ENCODE measurements at places on chromosomes 13 and 19.

DNA sequence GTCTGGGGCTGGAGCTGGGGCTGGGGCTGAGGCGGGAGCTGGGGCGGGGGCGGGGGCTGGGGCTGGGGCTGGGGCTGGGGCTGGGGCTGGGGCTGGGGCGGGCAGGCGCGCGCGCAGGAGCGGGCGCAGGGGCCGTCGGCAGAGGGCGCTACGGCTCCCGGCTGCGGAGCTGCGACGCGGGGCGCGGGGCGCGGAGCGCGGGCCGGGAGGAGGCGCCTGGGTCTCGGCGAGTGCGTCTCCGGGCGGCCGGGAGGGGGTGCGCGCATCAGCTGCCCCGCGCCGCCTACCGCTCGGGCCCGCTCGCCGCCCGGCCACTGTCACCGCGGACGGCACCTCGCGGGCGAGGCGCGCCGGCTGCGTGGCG lies 422 bp upstream of the MTUS2 start:
- DNase-seq = no peak

DNA sequence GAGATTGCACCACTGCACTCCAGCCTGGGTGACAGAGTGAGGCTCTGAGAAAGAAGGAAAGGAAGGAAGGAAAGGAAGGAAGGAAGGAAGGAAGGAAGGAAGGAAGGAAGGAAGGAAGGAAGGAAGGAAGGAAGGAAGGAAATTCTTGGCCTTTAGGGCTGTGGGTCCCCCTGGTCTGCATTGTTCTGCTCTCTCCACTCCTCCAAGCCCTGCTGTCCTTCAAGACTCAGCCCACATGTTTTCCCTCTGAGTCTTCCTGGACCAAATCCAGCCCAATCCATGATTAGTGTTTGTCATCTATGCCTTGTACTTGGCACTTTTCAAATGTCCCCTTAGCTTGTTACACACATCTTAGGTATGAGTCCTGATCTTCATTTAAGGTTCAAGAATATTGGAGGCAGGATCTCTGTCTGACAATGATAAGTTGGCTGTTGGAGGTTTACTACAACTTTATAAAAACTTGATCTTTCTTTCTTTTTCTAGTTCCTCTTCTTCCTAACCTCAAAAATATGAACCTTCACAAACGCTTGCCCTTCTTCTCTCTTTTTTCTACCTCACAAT lies 48.8 kb upstream of the INTS6 start:
- DNase-seq = no peak

DNA sequence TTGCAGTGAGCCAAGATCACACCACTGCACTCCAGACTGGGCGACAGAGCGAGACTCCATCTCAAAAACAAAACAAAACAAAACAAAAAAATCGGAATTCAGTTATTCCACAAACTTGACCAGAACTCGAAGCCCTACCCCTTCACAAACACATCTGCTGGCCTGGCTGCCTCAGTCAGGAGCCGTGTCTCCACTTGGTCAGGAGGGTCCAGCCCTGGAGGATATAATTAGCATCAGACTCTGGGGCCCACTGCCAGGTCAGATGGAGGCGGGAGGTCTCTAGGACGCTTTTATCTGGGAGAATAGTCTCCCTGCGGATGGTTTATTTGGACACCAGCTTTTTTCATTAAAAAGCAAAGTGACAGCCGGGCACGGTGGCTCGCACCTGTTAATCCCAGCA lies 8.0 kb downstream of the ELL start:
- DNase-seq = peak; percentile 48

GRCh38 chr19:42250183-42250665 lies 4.7 kb downstream of the ERF start:
- no peak for DNase-seq

GRCh38 chr13:111961236-111961635 lies 105.7 kb upstream of the SOX1 start:
- DNase-seq = no peak

GRCh38 chr13:93151277-93151676 lies 75.3 kb upstream of the GPC6 start:
- DNase-seq = no peak

Data from breast epithelium (tissue), 4 donors.